ENCODE measurements at places on chromosomes 3 and 15. TPM values are rescaled to one million over a fixed set of nuclear protein-coding genes. Genes with fewer than 3 reads are reported as not detected.

Gene SGO1
- 18.9 TPM for total RNA-seq

Gene THRB
- 3.1 TPM for total RNA-seq

Gene RLBP1
- total RNA-seq = not detected

Gene TIMP4
- 0.14 TPM for total RNA-seq

Gene CD276
- 107 TPM for total RNA-seq

Gene CEP97
- 12.0 TPM for total RNA-seq

Gene SPSB4
- total RNA-seq = not detected

Gene TAGLN3
- total RNA-seq = 14.9 TPM

Gene NISCH
- 40.3 TPM for total RNA-seq

Gene FETUB
- 0.07 TPM for total RNA-seq

Gene IL17RD
- 1.7 TPM for total RNA-seq

Gene KIF15
- 15.0 TPM for total RNA-seq

Gene SPTSSB
- total RNA-seq = 0.03 TPM

Gene NXPE3
- 14.9 TPM for total RNA-seq

Gene GPR62
- total RNA-seq = not detected

Data from foreskin keratinocyte (primary cell).